NCI-H345 (cell line): ENCODE measurements at places on chromosomes 1 and 21.

DNA sequence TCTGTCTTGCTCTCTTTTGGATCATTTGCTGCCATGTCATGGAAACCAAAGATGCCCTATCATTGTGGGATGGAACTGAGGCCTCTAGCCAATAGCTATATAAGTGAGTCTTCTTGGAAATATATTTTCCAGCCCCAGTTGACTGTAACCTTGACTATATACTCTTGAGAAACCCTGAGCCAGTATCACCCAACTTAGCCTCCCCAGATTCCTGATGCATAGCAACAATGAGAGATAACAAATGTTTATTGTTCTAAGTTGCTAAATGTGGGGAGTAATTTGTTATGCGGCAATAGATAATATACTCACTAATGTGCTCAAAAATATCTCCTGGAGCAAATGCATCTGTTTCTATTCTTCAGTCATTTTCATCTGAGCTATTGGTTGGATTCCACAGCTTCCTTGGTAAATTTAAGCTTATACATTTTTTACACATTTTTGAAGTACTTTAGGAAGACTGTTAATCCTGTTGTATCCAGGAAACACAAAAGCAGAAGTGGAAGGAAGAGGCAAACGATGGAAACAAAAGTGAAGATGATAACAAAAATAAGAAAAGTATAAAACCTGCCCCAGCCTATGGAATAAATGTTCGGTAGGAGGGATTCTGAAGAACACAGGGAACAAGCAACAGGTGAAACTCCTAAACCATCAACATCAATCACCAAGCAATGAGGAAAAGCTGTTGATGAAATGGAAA, 6.3 kb upstream of the SRRM1 start:
- DNase-seq: no peak

- DNase-seq: no peak
Measured at GRCh38 chr1:17653276-17653675, 101.9 kb upstream of the ACTL8 start.

- no peak for DNase-seq
Measured at GRCh38 chr21:41328660-41329607, 12.3 kb downstream of the FAM3B start.

GRCh38 chr1:4046836-4047461, 146.9 kb upstream of the C1orf174 start:
- no peak for DNase-seq

DNA sequence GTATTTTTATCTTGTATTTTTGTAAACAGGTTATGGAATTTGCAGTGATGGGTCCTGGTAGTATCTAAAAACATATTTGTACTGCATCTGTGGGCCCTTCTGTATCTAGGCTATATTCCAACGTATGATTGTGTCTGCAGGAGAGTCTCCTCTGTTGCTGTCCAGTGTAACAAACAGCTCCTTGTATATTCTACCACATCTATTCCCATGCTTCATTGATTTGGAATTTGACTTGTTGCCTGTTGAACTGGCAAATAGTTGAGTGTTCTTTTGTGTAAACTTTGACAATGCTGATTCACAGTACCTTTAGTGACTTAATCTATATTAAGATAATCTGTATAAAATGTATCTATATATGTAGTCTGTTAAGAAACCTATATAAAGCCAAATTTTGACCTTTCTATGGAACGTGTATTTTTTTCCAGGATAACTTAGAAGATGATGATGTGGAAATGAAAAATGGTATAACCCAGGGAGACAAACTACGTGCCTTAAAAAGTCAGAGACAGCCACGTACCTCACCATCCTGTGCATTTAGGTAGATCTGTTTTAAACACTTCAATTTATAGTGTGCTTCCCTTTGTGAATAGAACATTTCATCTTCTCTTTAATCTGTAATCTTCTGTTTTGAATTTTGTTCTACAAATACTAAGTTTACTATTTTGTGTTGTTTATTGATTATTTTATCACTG, 43.4 kb upstream of the GPR88 start:
- DNase-seq: no peak
